ENCODE measurements at places on chromosomes 11 and 22.

- peak; percentile 43 for DNase-seq
Observed at GRCh38 chr22:26259510-26259909, 90.2 kb downstream of the SEZ6L start.

DNA sequence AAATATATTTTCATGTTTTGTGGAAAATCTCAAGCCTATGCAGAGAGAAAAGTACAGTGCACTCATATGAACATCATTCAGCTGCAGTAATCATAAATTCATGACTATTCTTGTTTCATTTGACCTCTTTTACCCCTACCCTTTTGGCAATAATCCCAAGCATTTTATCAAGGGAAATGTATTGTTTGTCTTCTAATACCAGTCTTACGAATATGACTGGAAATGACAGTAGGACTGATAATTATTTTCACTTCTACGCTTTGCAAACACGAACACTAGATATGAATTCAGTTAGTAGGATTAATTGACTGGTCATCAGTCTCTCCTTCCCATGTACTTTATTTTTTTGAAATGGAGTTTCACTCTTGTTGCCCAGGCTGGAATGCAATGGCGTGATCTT is 90.3 kb downstream of the MTMR3 start:
- no peak for DNase-seq

- DNase-seq: no peak
Observed at GRCh38 chr11:34263441-34264091, 94.2 kb downstream of the ABTB2 start.

DNA sequence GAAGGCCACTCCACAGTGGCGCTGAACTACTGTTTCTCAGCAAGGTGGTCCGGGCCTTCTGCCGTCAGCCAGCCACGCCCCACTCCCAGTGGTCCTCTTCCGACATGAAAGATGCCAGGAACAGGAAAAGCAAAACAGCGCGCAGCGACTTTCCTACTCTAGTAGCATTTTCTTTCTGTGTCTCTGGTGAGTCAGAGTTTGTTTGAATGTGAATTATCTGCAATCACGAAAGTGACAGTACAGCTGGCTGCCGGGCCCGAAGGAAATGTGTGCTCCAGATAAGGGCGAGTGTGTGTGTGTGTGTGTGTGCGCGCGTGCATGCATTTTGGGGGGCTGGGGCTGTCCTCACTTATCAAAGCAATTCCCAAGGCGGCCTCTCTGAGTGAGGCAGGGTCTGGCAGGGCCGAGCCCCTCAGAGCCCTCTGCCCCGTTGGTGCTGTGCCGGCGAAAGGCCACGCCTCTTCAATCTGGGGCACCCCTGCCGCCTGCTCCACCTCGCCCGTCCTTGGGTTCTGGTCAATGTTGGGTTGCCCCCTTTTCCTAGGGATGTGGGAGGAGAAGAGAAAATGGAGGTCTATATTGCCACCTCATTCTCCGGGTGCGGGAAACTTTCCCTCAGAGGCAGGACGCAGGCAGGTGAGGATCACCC is 288.5 kb downstream of the KIRREL3 start:
- DNase-seq: no peak

DNA sequence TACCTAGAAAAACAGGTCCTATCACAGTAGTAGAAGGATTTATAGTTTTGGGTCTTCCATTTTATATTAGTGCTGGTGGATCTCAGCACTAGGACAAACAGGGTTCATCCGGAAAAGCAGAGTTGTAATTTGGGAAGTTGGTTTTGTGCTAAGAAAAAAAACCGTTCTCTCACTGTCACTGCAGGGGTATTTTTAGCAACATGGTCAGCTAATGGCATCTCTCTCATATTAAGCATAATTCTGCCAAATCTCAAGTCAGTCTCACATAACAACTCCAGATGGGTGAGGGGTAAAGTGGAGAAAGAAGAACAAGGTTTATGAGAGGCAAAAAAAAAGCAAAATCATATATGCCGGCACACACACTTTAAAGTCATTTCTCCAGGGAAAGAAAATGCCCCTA is 51.6 kb upstream of the GDPD4 start:
- no peak for DNase-seq

DNA sequence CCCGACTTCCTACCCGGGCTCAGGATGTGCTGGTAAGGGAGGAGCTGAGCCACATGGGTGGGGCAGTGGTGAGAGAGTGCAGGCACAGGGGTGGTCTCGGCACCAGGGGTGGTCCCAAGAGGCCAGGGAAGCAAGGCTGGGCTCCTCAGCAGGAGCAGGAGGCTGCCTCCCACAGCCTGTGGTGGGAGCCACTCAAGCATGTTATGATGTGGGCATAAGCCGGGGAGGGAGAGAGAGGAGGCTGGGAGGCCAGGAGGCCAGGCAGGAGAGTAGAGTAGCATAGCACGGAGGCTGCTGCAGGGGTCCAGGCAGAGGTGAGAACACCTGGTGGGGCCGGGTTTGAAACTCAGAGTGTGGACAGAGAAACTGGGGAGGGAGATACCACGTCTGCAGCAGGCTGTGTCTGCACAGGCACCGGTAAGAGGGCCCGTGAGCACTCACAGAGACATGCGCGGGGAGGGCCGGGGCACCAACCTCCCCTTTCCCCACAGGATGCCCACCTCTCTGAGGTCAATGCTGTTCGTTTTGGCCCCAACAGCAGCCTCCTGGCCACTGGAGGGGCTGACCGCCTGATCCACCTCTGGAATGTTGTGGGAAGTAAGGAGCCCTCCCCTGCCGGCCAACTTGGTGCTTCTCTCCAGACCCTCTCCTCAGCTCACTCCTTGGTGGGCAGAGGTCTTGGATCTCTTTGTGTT is 10.7 kb downstream of the ATG16L2 start:
- peak; percentile 4 for DNase-seq

DNA sequence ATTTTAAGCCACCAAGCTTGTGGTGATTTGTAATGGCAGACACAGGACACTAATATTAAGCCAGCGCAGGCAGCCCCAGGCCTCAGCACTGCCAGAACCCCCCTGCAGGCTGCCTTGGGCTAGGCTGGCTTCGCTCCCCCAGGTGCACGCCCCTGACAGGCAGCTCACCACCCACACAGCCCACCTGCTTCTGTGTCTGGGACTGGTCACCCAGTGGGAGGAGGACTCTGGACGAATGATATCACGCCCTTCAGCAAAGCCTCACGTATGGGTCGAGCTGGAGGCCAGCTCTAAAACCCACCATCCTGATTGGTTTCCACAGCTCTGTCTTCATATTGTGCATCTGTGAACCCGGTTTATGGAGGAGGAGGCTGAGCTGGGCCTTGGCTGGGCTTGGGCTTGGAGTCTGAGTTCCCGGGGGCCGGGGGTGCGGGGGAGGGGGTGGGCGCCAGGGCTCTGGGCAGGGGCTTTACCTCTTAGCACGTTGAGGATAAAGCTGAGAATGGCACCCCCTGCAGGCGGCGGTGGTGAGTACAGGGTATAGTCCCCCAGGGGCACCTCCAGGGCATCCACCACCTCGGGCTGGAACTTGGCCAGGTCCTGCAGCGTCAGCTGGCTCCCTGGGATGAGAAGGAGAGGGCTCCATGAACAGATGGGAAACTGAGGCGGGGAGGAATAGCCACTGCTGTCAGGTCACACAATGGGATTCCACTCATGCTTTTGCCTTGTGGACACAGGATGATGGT is 13.8 kb downstream of the GGT5 start:
- DNase-seq: peak; percentile 40

- DNase-seq: no peak
Observed at GRCh38 chr22:45455212-45455611, 41.7 kb downstream of the RIBC2 start.

- DNase-seq: no peak
Observed at GRCh38 chr11:74185695-74186094, 14.6 kb downstream of the PPME1 start.

DNA sequence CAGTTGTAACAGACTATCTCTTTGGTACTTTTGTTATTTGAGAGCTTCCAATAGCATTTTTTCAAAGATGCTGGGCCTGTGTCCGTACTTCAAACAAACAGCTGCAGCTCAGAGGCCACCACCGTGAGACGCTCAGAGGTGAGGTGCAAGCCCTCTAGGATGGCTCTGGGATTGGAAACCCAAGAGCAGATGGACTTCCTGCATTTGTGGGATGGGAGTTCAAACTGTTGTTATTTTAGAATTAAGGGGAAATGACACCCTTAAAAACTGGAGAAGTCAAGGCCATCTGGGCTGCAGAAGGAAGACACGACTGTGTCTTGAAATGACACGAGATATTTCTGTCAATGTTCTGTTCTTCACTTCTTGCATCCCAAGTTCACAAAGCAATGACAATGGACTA is 9.2 kb upstream of the IL10RA start:
- no peak for DNase-seq

- DNase-seq: no peak
Observed at GRCh38 chr11:32109138-32109537, 18.3 kb downstream of the RCN1 start.

GRCh38 chr11:110199184-110199981 is 97.0 kb downstream of the RDX start:
- no peak for DNase-seq

- no peak for DNase-seq
Observed at GRCh38 chr11:60183591-60184205, 815 bp upstream of the MS4A6A start.

DNA sequence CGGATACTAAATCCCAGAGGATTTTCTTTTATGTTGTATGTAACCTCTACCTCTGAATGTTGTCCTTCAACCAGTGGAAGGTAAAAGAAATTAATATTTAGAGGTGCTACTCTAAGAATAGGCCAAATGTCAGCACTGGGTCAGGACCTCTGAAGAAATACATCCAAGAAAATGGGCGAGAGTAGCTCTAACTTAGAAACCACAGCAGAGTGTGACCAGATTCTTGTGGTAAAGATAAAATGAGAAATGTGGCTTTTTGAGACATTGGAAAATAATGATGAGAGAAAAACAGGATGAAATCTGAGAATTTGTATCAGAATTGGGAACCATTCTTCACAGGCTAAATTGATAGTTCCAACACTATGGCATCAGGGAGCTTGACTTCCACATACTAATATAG is 63.5 kb downstream of the CSTPP1 start:
- DNase-seq: no peak

DNA sequence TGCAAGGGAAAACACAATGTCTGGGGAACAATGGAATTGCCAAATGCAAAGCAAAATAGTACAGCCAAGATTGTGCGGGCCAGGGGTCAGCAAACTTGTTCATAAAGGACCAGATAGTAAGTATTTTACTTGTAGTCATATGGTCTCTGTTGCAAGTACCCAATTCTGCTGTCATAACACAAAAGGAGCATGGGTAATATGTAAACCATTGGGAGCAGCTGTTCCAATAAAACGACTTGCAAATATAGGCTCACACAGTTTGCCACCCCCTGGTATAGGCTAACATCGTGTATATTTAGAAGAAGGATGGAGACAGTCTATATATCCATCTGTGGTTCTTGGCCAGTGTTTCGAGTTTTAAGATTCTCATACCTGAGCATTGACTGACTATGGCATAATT is 15.6 kb downstream of the SDHAF2 start:
- DNase-seq: no peak

DNA sequence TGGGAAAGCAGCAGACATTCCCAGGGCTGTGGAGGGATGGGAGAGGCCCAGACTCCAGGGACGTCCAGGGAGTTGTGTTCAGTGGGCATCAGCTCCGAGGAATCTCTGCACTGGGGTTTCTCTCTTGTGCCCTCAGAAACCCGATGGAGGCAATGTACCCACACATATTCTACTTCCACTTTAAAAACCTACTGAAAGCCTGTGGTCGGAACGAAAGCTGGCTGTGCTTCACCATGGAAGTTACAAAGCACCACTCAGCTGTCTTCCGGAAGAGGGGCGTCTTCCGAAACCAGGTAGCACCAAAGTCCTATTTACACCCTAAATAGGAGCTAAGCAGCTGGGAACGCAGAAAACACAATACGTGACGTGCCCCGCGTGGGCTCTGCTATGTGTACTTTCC is 8.3 kb downstream of the APOBEC3D start:
- no peak for DNase-seq

GRCh38 chr11:96033095-96033494 is 109.2 kb upstream of the MTMR2 start:
- no peak for DNase-seq

Data from MM.1S (cell line).